ENCODE measurements at places on chromosomes 7 and 10.

DNA sequence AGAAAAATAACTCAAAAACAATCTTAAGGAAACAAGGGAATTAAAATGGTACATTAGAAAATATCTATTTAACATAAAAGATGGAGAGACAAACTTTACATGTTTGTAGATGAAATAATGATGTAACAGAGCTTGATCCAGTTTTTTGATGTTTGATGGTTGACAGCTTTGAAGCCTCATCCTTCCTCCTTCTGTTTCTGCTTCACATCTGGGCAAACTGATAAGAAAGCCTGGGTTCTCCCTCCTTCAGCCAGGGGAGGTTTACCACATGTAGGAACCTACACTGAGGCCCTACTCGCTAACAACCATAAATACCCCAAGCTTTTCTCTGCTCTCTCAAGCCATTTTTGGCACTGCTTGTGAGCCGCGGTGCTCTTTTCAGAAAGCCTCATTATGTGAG lies 82.8 kb upstream of the ZNF32 start:
- no peak for DNase-seq

GRCh38 chr7:51430480-51431086 lies 114.0 kb upstream of the COBL start:
- no peak for DNase-seq

DNA sequence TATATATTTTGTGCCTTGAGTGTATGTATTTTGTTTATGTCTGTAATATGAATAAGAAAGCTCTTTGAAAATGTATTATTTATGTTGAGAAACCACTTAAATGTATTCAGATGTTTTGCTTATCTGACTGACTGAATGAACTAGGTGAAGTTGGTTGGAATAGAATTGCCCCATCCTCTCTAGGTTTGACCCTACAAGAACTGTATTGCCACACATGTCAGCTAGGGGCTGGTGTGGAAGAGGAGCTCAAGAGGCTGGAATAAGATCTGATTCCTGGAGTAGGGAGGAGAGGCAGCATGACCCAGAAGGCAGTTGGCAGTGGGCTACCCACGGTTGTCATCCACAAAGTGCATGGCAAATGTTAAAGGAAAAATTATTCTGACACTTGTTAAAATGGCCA lies 9.1 kb downstream of the SSMEM1 start:
- no peak for DNase-seq

- DNase-seq = no peak
Measured at GRCh38 chr10:72525277-72525676, 100.6 kb downstream of the MICU1 start.
